ENCODE measurements at places on chromosomes 11 and 22. TPM values are rescaled to one million over a fixed set of nuclear protein-coding genes. Genes with fewer than 3 reads are reported as not detected.

KIF18A gene
- 0.16 TPM for total RNA-seq

GRCh38 chr11:118274186-118274585 is 10.1 kb upstream of the MPZL2 start:
- no peak for DNase-seq

GRCh38 chr11:41456269-41456668 is 3.2 kb downstream of the LRRC4C start:
- no peak for DNase-seq

GRCh38 chr11:47425611-47426010 is 628 bp downstream of the PSMC3 start:
- no peak for DNase-seq

DNA sequence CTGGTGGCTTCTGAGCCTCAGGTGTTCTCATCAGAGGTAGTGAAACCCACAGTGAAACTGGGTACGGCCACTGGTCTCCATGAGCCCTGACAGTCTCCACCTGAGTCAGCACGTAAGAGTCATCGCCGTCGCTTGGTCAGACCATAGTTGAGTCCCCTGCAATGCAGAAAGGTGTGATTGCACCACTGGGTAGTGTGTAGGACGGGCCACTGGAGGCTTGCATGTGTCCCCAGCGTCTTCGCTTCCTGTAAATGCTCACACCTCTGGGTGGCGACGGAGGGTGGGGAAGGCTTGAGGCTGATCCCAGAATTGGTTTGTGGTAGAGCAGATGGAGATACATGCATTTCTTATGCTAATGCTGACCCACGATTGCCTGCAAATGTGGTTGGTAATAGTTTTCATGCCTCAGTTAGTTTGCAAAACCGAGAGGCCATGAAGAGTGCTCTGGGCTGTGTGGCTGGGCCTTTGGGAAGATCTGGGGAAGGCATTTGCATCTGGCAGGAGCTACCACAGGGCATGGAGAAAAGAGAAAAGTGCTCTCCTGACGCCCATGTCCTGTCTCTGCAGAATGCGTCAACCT is 26.5 kb downstream of the CTTN start:
- DNase-seq, result no peak

GRCh38 chr22:30890686-30891442 is 77.7 kb downstream of the MORC2 start:
- peak; percentile 44 for DNase-seq

GRM5 gene
- total RNA-seq, result 0.13 TPM

DNA sequence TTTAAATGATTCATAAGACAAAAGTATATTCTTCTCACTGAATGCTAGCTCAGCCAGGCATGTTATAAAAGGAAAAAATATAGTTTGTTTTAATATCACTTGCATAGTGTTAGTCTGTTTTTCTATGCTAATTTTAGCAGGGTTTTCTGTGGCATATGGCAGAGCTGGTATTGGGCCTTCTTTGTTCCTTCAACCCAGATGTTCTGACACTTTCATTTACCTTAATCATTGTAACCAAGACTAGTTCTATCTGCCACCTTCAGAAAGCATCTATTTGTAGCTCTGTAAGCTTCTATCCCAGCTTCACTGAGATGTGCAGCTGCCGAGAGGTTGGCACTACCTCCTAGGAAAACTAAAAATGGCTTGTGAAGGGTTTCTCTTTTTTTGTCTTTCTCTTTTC is 338.7 kb downstream of the GUCY1A2 start:
- no peak for DNase-seq

EIF3D gene
- total RNA-seq, result 66.2 TPM

TOP3B gene
- total RNA-seq, result 9.0 TPM

INPP5J gene
- 15.4 TPM for total RNA-seq

WNT7B gene
- total RNA-seq, result not detected

ADAMTS8 gene
- 0.48 TPM for total RNA-seq

SLC22A6 gene
- total RNA-seq, result not detected

- DNase-seq, result no peak
Measured at GRCh38 chr11:6623391-6624363, 4.5 kb upstream of the TPP1 start.

MPZL3 gene
- total RNA-seq, result 1.8 TPM

Data from Right ventricle myocardium superior (tissue), 1 donor.